ENCODE measurements at places on chromosomes 12 and 14.
A peak's percentile ranks its signal among the peaks of the same experiment; 100 is the strongest.

GRCh38 chr12:114750917-114751316, 66.9 kb upstream of the TBX3 start:
- peak; percentile 65 for ATAC-seq

DNA sequence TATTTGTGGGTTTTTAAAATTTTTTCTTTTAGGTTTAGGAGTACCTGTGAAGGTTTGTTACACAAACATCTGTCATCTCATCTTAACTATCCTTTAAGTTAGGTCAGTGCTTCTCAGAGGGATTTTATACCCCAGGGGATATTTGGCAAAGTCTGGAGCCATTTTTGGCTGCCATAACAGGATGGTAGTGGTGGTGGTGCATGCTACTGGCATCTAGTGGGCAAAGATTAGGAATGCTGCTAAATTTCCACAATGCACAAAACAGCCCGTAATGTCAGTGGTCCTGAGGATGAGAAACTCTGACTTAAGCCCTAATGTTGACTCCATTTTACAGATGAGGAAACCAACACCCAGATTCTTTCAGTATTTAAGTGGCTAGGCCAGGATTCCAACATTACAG, 85.2 kb upstream of the MYF6 start:
- no peak for ATAC-seq

DNA sequence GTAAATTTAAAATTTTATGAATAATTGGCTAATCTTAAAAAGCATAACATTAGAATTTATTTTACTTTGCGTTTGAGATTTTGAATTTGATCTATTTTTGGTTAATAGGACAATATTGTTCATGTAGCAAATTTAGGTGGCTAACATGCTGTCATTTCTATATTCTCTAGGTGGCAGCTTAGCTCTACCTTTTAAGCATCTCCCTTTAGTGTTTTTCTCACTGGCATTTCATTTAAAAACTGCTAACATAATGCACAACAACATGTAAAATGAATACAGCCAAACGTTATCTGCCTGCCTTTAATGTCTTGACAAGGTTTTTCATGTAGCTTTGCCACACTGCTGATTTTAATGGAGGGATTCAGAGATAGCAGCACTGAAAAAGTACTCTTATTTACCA, 272.4 kb upstream of the FBXO33 start:
- ATAC-seq = peak; percentile 42

DNA sequence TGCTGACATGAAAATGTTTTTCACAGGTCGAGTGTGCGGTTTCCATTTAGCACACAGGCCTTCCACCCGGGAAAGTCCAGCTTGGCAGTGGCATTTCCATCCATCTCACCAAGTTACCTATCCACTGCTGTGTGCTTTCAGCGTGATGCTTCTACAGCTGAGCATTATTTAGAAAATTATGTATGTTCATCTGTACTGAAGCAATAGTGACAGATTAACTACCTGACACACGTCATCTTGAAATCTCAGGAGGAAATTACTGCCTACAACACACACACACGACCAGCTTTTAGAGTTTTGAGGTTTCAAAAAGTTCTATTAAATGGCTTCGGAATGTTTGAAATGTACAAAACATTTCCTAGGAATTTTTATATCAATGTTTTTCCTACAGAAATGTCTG, 39.4 kb downstream of the IFNG-AS1 start:
- ATAC-seq = no peak

DNA sequence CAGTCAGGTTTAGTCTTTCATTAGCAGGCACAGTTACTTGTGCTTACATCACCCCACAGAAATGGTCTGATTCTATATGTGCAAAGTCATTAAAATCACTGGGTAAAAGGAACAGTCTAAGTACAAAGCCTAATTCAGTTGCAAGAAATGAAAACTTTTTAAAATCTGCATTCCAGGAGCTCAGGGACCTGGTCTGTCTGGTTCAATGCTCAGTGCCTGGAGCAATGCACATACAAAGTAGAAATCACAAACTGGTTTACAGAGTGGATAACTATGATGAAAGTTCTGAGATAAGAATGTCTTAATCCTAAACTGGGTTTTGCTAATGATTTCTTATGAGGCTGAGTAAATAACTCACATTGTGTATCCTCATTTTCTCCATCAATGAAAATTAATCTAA, 28.7 kb downstream of the LMNTD1 start:
- ATAC-seq = no peak

- no peak for ATAC-seq
Observed at GRCh38 chr12:127550271-127550670, 716.7 kb upstream of the TMEM132C start.

GRCh38 chr12:49531745-49532144, 7.1 kb upstream of the KCNH3 start:
- no peak for ATAC-seq

GRCh38 chr12:53068811-53069585, 10.2 kb downstream of the SPRYD3 start:
- no peak for ATAC-seq

DNA sequence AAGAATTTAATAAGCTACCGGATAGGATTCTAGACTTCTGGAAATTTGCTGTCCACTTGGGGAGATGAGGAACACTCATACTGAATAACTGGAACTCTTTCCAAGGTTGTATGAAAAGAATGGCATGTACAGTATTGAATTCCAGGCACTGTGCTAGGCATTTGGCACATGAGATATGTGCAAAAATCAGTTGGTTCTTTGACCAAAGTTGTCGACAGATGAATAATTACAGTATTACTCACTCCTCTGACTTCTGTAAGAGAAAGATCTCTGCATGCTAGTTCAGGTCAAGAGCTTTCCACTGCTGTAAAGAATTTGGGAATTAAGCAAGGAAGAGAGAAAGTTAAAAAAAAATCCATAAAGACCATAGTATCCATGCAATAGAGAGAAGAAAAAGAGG, 764.7 kb downstream of the BCL11B start:
- no peak for ATAC-seq

DNA sequence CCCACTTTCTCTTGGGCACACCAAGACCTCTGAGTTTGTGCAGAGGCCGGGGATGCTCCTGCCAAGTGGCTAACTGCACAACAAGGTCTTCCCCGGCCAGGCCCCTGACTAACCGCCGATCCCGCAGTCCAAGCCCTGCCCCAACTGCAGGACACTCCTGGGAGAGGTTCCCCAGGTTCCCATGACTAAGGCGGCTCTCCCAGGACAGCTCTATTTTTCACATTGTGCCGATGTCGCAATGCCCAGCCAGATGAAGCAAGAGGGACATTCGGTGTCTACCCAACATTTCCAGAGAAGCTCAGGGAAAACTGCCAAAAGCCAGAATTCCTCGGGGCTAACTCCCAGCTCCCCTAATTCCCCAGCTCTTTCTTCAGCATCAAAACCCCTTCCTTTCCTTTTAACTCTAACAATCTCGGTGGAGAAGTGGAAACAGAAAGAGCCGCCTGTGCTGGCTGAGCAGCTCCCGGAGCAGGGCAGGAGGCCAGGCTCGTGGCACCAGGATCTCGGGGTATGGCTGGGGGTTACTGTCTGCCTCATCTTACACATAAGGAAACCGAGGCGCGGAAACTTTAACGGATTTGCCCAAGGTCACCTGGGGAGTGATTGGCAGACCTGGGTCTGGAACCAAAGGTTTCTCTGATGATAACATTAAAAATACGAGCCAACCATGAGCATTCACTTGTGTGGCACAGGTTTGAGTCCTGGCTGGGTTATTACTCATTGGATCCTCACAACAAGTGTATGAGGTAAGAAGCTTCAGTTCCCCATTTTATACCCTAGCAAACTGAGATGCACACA, 318.2 kb downstream of the BCL11B start:
- peak; percentile 31 for ATAC-seq

GRCh38 chr12:128059621-128060370, 207.2 kb upstream of the TMEM132C start:
- no peak for ATAC-seq

DNA sequence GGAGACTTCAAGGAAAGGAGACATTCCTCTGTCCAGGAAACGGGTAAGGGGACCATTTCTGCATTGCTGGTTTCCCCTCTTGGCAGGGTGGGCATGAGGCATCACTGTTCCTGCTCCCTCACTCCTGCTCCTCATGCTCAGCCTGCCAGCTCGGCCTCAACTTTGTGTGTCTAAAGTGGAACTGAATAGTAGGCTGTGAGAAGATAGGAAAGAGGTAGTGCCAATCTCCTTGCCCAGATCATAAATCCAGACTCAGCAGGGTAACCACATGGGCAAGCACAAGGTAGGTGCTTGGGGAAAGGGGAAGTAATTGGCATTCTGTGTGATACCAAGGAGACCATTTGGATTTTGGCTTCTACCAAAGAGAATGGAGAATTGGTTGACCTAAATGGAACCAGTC, 2.6 kb downstream of the LTB4R start:
- ATAC-seq = no peak

DNA sequence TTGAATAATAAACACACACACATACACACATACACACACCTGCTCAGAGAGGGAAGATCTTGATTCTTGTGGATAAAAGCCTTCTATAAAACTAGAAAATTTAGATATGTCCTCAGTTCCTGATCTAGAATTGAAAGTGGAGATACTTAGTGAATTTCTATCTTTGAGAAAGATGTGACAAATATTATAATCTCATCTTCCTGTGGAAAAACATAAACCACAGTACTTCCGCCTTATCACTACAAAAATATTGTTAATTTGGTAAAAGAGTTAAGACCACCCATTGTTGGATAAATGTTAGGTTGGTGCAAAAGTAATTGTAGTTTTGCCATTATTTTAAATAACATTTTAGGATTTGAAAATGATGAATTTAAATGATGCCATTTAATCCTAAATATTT, at the start of gene KLRK1:
Gene KLRK1, minus strand, starts transcription at position 138 of the 400 bp plus-strand sequence. CDS start 1,231 bp downstream, outside the sequence.
- no peak for ATAC-seq

GRCh38 chr14:84750763-84751554, 779.0 kb upstream of the FLRT2 start:
- ATAC-seq = no peak

DNA sequence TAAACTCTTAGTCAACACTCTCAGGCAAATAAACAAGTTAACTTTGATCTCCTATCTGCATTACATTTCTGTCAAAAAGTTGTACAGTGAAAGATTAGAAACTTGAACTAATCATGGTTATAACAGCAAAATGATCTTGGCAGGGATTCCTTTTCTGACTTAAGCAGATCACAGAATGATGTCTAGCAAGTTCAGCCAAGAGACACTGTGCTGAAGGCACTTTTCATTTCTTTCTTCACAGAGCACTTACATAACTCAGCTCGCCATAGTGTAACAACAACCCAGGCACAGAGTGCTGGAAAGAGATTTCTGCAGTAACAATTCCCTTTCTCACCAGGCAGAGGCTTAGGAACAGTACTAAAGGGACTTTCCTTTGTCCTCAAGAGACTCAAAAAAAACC, 19.6 kb upstream of the CSRP2 start:
- ATAC-seq = no peak

DNA sequence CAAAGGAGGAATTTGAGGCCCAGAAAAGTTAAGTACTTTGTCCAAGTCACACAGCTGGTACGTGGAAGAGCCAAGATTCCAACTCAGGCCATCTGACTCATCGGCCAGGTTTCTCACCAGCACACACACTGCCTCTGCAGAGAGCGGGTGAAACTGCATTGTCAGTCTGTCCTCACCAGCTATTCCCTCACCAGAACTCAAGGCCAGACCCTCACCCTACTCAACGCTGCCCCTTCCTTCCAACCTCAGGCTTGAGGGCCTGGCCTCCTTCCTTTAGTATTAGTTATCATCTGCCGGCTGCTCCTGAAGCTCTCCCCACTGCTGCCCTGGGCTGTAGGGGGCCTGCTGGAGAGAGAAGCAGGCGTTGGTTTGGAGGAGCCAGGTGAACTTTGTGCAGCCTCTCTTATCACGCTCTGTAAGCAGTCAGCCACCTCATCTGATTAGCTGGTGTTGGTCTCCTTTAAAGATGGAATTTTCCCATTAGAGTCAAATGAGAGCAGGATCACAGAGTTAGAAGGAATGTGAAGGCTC, 16.6 kb upstream of the PLEK2 start:
- no peak for ATAC-seq

Data from motor neuron (in vitro differentiated cells).